Osteocyte (in vitro differentiated cells): ENCODE measurements at places on chromosomes 12 and 14. TPM values are rescaled to one million over a fixed set of nuclear protein-coding genes. Genes with fewer than 3 reads are reported as not detected.

Gene BBOF1
- total RNA-seq, result 8.0 and 9.1 TPM in 2 replicates

Gene EMP1
- total RNA-seq, result 163 and 170 TPM in 2 replicates

Gene FNTB
- 18.6 and 23.2 TPM in 2 replicates for total RNA-seq

DNA sequence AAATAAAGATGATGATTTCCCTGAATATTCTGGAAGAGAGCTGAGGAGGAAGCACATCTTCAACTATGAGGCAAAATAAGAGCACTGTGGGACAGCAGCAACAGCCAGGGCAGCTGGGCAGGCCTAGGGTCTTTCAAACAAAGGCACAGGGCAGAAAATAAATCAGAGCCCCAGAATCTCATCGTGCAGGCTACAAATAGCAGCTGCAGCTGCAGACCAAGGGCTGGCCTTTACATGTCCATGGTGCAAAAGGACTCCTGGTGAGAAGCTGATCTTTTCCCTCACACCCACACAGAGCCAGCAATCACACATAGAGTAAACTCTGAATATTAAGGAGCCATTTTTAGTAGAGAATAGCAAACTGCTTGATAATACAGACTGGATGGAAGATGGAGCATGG, 13.6 kb upstream of the MYBPC1 start:
- H3K4me3 ChIP-seq, result no peak overlapping the region
- DNase-seq, result no peak
- H3K4me1 ChIP-seq, result no peaks in the 10 kb centered on the region
- H3K36me3 ChIP-seq, result no peaks in the 10 kb centered on the region
- no peak overlapping the region for H3K27ac ChIP-seq
- peaks cover 9% of the 10 kb centered on the region for H3K27me3 ChIP-seq

DNA sequence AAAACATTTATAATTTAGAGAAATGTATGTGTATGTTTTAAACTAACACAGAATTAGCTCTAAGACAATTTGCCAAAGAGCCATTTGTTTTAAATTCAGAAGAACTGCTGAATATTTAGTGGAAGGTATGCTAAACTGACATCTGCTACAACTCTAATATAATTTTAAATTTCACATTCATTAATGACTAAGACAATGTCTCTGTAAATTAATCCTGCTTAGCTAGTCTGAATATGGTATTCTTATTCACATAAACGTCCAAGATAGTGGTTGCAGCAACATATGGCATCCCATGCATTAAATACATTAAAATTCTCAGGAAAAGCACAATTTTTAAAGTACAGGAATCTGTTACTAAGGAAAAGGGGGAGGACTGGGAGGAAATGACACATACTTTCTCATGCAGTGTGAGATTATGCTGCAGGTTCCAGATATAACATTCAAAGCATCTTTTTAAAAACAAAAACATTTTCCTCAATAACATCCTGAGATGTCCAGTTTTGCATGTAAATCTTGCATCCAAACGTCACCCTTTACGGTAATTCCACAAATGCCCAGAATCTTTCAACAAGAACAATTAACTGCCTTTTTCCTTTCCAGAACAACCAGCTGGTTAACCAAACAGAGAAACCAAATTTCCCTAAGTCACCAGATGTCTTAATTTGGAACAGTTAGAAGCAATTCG, 26.9 kb downstream of the WDR89 start:
- peaks cover 1% of the 10 kb centered on the region for H3K36me3 ChIP-seq
- H3K27ac ChIP-seq, result peak overlapping the region; percentile 50
- no peak overlapping the region for H3K4me3 ChIP-seq

DNA sequence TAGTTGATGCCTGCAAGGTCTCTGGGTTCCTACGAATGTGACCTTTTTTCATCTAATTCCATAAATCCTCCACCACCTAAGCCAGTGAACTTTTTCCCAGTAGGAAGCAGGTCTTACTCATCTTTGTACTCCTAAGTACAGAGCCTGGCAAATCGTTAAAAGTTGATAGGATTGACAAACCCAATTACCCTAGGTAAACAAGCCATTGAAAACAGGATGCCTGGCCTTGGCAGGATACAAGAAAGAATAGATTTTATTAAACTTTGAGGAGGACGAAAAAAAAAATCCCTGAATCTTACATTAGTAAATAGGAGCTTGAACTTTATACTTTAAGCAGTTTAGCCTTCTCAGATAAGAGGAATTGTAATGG, 5.6 kb downstream of the TBPL2 start:
- no peaks in the 10 kb centered on the region for H3K36me3 ChIP-seq
- no peak overlapping the region for H3K27ac ChIP-seq
- H3K4me1 ChIP-seq, result peaks cover 4% of the 10 kb centered on the region
- peaks cover 61% of the 10 kb centered on the region for H3K27me3 ChIP-seq
- DNase-seq, result no peak

- no peak overlapping the region for H3K4me3 ChIP-seq
These were observed 477.7 kb upstream of the NOVA1 start for GRCh38 chr14:27075503-27075902.

- no peaks in the 10 kb centered on the region for H3K4me1 ChIP-seq
- no peak overlapping the region for H3K27ac ChIP-seq
- H3K36me3 ChIP-seq, result no peaks in the 10 kb centered on the region
These were observed 253.2 kb downstream of the NOVA1 start for GRCh38 chr14:26344596-26344995.

- peak overlapping the region; percentile 51 for H3K4me3 ChIP-seq
- H3K36me3 ChIP-seq, result peaks cover 60% of the 10 kb centered on the region
- DNase-seq, result no peak
- peaks cover 10% of the 10 kb centered on the region for H3K4me1 ChIP-seq
These were observed 102.7 kb upstream of the FKBP4 start for GRCh38 chr12:2692080-2692479.

Gene PIWIL1
- not detected in 2 replicates for total RNA-seq

GRCh38 chr14:93723001-93723400, 65.3 kb downstream of the PRIMA1 start:
- no peaks in the 10 kb centered on the region for H3K4me1 ChIP-seq
- no peak overlapping the region for H3K4me3 ChIP-seq
- H3K27me3 ChIP-seq, result no peaks in the 10 kb centered on the region
- no peak overlapping the region for H3K27ac ChIP-seq

DNA sequence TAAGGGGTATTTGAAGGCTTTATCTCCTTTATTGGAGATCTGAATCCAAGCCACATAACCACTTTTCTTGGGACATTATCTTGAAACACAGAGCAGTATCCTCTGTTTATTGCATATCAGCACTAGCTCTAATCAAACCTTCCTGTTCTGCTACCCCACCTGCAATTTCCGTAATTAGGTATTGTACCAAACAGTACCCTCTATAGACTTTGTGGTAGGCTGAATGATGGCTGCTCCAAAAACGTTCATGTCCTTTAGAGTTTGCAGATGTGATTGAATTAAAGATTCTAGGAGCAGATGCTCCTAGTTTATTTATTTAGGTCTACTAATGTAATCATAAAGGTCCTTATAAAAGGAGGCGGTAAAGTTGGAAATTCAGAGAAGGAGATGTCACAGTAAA, 573.0 kb upstream of the ATXN7L3B start:
- H3K27me3 ChIP-seq, result no peaks in the 10 kb centered on the region
- no peaks in the 10 kb centered on the region for H3K36me3 ChIP-seq
- H3K4me1 ChIP-seq, result no peaks in the 10 kb centered on the region
- no peak overlapping the region for H3K4me3 ChIP-seq
- DNase-seq, result no peak
- H3K27ac ChIP-seq, result no peak overlapping the region

Gene FGF23
- not detected in 2 replicates for total RNA-seq

DNA sequence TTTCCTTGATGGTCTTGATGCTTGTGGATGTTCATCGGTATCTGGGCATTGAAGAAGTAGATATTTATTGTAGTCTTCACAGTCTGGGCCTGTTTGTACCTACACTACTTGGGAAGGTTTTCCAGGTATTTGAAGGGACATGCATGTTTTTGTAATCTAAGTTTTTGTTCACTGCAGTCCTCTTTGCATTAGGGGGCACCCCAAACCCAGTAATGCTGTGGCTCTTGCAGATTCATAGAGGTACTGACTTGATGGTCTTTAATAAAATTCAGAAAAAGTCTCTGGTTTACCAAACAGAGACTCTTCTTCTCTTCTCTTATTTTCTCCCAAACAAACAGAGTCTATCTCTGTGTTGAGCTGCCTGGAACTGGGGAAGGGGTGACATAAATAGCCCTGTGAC, 150.9 kb upstream of the SLC16A7 start:
- H3K27me3 ChIP-seq, result no peaks in the 10 kb centered on the region
- H3K27ac ChIP-seq, result no peak overlapping the region
- H3K4me3 ChIP-seq, result no peak overlapping the region
- no peak for DNase-seq
- H3K4me1 ChIP-seq, result no peaks in the 10 kb centered on the region
- H3K36me3 ChIP-seq, result no peaks in the 10 kb centered on the region
